Activated naive CD4-positive, alpha-beta T cell treated with anti-CD3 and anti-CD28 coated beads, Interleukin-2, amount 10 ng/mL, durations not matched to agents 7 days and 5 days (primary cell): ENCODE measurements at places on chromosomes 3 and 15.

- no peaks in the 10 kb centered on the region for H3K36me3 ChIP-seq
- H3K4me3 ChIP-seq: no peak overlapping the region
- H3K27ac ChIP-seq: no peak overlapping the region
- peaks cover 6% of the 10 kb centered on the region for H3K27me3 ChIP-seq
Measured at GRCh38 chr3:134345202-134345601, 29.0 kb downstream of the AMOTL2 start.

GRCh38 chr15:50968353-50968752, 59.9 kb downstream of the AP4E1 start:
- H3K36me3 ChIP-seq: peaks cover 70% of the 10 kb centered on the region
- no peaks in the 10 kb centered on the region for H3K27me3 ChIP-seq
- H3K4me3 ChIP-seq: no peak overlapping the region
- DNase-seq: no peak
- H3K4me1 ChIP-seq: peaks cover 3% of the 10 kb centered on the region

DNA sequence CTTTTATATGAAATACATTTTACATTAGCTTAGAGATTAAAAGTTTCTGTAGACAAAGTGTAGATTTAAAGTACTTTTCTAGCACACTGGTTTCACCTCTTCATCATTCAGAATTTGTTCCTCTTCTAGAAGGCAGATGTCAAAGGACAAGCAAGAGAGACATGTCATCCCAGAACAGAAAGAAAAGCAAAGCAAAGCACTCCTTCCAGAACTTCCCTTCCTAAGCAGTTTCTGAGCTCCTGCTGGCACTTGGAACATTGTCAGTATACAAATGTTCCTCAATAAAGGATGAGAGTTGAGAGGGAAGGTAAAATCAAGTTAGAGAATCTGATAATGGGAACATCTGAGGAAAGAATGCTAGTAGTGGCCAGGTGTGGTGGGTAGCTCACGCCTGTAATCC, 26.2 kb downstream of the TMOD3 start:
- no peaks in the 10 kb centered on the region for H3K27me3 ChIP-seq
- H3K4me3 ChIP-seq: no peak overlapping the region
- no peak for DNase-seq
- H3K4me1 ChIP-seq: peaks cover 9% of the 10 kb centered on the region
- H3K27ac ChIP-seq: no peak overlapping the region

DNA sequence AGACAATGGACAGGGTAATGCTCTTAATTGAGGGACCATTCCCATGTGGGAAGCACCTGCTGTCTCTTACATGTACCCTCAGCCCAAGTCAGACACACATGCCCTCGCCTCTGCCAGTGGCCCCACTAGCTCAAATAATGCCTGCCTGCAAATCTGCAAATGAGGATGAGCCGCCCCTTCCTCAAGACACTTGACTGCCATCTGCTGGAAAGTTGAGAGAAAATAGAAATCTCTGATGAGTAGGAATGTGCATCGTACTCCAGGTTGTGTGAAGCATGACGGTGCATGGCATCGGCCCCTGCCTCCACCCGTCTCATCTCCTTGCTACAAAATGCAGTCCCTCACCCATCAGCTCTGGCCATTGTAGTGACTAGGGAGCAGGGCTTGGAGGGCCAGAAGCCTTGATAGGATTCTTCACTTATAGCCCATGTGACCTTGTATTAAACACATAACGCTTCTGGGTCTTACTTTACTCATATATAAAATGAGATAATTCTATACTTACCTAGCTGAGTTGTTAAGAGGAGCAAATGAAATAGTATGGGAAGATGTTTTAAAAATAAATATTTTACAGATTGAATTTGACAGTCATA, 6.3 kb upstream of the SCN5A start:
- H3K4me1 ChIP-seq: no peaks in the 10 kb centered on the region
- H3K4me3 ChIP-seq: no peak overlapping the region
- DNase-seq: no peak
- no peaks in the 10 kb centered on the region for H3K36me3 ChIP-seq
- H3K27me3 ChIP-seq: peaks cover 61% of the 10 kb centered on the region

DNA sequence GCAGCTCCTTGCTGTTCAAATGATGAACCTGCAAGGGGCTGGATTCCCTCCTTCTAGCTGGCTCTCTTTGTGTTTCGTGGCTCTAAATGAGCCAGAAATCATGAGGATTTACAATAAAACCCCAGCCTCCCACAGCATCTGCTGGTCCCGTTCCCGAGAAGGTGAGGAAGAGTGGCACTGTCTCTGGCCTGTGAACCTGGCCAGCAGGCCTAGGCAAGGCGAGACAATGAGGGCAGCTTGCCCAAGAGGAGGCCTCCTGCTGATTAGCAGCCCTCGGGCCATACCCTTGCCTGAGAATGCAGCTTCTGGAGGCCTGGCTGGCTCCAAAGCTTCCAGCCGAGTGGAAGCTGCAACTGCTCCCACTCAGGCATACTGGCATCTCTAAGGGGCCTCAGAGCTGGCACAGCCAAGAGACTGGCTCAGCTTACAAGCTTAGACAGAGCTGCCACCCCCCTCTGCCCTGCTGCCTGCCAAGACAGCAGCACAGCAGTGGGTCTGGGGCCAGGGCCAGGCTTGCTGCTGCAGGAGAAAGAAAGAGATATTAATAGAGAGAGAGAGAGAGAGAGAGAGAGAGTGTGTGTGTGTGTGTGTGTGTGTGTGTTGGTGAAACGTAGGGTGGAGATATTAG, 76.5 kb downstream of the HMG20A start:
- no peak overlapping the region for H3K27ac ChIP-seq
- no peak for DNase-seq
- H3K27me3 ChIP-seq: no peaks in the 10 kb centered on the region
- H3K36me3 ChIP-seq: peaks cover 3% of the 10 kb centered on the region

DNA sequence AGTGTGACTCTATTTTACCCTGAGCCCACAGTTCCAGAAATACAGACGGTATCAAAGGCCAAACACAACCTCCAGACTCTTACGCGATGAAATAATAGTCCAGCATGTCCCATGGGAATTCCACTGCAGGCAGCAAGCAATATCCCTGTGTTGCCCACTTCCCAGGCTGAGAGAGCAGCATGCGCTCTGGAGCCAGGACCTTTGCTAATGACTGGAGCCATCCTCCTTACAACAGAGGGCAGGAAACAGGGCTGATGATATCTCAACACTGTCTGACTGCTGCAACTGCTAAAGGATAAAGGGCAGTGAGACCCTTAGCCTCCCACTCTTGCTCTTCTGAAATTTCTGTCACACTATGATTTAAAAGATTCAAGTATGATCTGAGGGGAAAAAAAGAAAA, 34.8 kb downstream of the MCF2L2 start:
- no peaks in the 10 kb centered on the region for H3K36me3 ChIP-seq
- no peak for DNase-seq
- no peak overlapping the region for H3K27ac ChIP-seq
- peaks cover 23% of the 10 kb centered on the region for H3K27me3 ChIP-seq
- H3K4me1 ChIP-seq: no peaks in the 10 kb centered on the region

DNA sequence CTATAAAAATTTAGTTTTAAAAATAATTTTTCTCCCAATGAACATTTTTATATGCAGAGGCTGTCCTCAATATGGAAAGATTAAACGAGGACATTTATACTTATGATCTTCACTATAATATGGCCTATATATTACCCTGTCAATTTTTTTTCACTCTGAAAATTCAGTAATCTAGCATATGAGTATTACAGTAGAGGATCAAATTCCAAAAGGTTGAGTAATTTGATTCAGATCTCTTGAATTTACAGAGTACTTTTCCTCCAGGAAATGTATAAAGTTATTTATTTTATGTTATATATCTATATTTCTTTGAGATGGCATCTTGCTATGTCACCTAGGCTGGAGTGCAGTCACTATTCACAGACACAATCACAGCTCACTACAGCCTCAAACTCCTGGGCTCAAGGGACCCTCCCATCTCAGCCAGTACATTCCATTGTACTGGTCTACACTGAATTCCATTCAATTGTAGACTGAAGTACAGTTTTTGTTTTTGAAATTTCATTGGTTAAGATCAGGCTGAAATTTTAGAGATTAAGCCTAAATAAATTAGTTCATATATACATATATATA, 16.3 kb upstream of the TRPM7 start:
- DNase-seq: no peak
- H3K27me3 ChIP-seq: no peaks in the 10 kb centered on the region
- no peak overlapping the region for H3K27ac ChIP-seq
- H3K36me3 ChIP-seq: peaks cover 13% of the 10 kb centered on the region
- no peak overlapping the region for H3K4me3 ChIP-seq

- H3K4me3 ChIP-seq: no peak overlapping the region
- no peak overlapping the region for H3K27ac ChIP-seq
- H3K4me1 ChIP-seq: no peaks in the 10 kb centered on the region
- H3K27me3 ChIP-seq: no peaks in the 10 kb centered on the region
Measured at GRCh38 chr15:46126581-46126980, 491.8 kb downstream of the SQOR start.

DNA sequence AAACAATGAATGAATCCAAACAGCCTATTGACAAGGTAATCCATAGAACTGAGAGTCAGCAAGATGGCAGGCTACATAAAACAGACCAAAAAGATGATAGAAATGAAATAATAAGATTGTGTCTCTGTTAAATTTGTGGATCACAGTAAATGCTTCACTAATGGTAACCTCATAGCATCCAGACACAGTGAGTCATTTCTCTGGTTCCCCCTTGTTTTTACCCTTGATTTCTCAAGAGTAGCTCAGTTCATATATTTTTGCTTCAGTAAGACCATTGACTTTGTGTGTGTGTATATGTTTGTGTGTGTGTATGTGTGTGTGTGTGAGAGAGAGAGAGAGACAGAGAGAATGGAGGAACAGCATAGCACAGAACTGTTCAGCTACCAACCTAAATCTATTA, 546.9 kb downstream of the RBMS3 start:
- no peak overlapping the region for H3K4me3 ChIP-seq
- DNase-seq: no peak
- H3K4me1 ChIP-seq: no peaks in the 10 kb centered on the region
- H3K27me3 ChIP-seq: no peaks in the 10 kb centered on the region

DNA sequence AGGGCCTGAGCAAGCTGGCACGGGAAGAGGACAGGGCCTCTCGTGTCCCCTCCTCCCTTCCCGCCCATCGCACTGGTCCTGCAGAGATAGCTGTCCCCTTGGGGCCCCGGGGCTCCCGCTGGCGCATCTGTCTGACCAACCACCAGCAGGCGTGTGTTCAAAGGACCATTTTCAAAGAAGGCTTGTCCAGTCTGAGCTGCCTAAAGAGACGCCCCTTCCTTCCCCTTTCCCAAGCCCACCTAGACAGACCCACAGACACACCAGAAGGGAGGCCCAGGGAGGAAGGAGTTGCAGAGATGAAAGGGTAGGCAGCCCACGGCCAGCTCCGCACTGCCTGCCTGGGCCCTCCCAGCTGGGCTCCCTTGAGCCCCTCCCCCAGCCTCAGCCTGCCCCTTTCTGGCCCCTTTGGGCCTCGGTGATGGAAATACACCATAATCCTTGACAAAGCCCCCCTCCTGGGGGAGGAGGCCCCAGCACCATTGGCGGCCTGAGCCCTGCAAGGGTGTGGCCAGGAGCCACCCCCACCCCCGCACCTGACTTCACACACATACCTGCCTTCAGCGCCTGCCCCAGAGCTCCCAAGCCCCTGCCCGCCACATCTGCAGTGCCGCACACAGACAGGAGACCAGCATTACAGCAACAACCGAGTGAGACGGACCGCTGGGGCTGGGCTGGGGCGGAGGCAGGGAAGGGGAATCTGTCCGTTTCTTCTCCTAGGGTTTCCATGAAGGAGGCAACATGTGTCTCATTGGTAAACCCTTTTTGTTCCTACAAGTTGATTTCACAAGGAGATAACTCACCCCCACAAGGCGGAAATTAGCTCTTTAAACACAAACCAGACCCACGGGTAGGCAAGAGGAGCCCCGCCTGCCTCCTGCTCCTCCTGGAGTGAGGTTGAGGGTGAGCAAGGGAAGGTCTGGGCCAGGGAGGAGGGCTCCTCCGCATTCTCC, at the start of gene STRA6:
TSS of gene STRA6 (minus strand) at position 336 of the 950 bp plus-strand sequence. CDS start 520 bp downstream, outside the sequence.
- DNase-seq: no peak
- H3K27ac ChIP-seq: no peak within 1 kb of the TSS
- H3K36me3 ChIP-seq: no peaks in the 10 kb centered on the region
- peaks cover 45% of the 10 kb centered on the region for H3K27me3 ChIP-seq

DNA sequence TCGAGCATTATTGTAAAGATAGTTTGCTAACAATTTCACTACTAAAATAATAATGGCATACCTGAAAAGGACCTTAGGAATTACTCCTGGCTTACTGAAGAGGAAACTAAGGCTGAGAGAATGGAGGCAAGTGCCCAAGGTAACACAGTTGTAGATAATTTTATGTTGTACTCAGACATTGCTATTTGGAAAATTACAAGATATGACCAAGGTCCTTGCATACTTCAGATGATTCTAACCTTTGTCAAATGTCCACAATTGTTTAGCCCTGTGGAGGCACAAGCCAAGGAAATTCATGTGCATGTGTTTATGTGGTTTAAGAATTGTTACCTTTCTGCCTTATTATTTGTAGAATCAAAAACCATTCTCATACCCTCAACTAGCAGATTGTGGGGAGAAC, 105.7 kb downstream of the TUSC7 start:
- DNase-seq: no peak
- H3K36me3 ChIP-seq: no peaks in the 10 kb centered on the region
- no peaks in the 10 kb centered on the region for H3K27me3 ChIP-seq
- H3K27ac ChIP-seq: no peak overlapping the region
- no peak overlapping the region for H3K4me3 ChIP-seq
- H3K4me1 ChIP-seq: no peaks in the 10 kb centered on the region

- no peak overlapping the region for H3K27ac ChIP-seq
- H3K4me3 ChIP-seq: no peak overlapping the region
- H3K36me3 ChIP-seq: no peaks in the 10 kb centered on the region
- peaks cover 49% of the 10 kb centered on the region for H3K27me3 ChIP-seq
- H3K4me1 ChIP-seq: peaks cover 7% of the 10 kb centered on the region
Measured at GRCh38 chr15:59327942-59328341, 44.7 kb downstream of the MYO1E start.

DNA sequence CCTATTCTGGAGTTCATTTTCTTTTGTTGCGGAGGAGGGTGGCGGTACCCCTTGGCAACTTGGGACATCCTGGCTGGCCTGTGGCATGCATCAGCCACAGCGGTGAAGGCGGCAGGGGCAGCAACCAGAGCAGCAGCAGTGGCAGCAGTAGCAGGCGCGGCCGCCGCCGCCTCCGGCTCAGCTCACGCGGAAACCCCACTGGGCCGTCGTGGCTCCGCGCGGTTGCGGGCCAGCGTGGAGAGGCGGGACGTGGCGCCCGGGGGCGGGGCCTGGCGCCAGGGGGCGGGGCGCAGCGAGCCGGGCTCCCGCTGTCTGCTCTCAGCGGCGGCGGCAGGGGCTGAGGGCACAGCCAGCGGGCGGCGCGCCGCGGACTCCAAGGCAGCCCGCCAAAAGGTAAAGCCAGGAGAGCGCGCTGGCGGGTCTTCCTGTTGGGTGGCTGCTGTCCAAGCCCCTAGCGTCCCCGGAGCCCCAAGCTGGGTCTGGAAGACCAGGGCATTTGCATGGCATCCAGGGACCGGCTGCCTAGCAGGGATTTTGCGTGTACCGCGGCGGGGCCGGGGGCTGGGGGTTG, 334.4 kb upstream of the THRB start:
- no peaks in the 10 kb centered on the region for H3K36me3 ChIP-seq
- H3K27ac ChIP-seq: no peak overlapping the region
- no peak overlapping the region for H3K4me3 ChIP-seq
- no peaks in the 10 kb centered on the region for H3K4me1 ChIP-seq
- DNase-seq: no peak

- H3K4me3 ChIP-seq: no peak overlapping the region
- H3K27ac ChIP-seq: no peak overlapping the region
- DNase-seq: no peak
- H3K27me3 ChIP-seq: peaks cover 10% of the 10 kb centered on the region
Measured at GRCh38 chr3:57423335-57423734, 120.8 kb downstream of the DNAH12 start.
